Renal pelvis (tissue), 12 donors: ENCODE measurements at places on chromosomes 5 and 9. TPM values are rescaled to one million over a fixed set of nuclear protein-coding genes. Genes with fewer than 3 reads are reported as not detected.

- DNase-seq = no peak
Measured at GRCh38 chr5:91495699-91496098, 112.6 kb upstream of the ARRDC3 start.

The LCN15 gene
- 0.06 TPM for polyA plus RNA-seq

DNA sequence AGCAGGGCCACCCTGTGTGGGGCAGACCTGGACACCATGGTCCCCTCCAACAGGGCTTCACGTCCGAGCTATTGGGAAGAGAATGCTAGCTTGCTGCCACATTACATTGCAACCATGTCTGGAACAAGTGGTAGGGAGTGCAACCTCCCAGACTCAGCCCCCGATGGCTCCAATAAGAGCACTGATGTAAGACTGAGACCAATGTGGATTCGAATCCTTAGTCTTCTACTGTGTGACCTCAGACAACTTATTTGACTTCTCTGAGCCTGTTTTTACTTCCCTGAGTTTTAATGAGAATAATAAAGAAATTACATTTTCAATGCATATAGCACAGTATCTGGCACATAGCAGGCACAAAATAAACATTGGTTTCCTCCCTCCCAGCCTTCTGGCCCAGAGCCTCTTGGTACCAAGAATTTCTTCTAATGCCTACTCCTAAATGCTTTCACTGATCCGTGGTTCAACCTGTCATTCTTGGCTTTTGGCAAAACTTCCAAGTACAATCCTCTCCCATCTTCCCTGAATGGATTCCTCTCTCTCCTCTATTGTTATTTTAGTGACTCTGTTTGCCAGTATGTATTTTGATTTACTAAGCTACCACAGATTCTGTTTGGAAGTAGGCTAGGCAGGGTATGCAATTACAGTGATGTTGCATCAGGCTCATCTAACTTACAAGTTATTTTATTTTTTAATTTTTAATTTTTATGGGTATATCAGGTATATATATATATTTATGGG is 34.6 kb upstream of the COL15A1 start:
- no peak for DNase-seq

- DNase-seq = no peak
Measured at GRCh38 chr9:81373294-81373693, 316.1 kb downstream of the TLE1 start.

- no peak for DNase-seq
Measured at GRCh38 chr5:100634937-100635534, 99.9 kb downstream of the FAM174A start.

The PDE6A gene
- 0.28 TPM for polyA plus RNA-seq

DNA sequence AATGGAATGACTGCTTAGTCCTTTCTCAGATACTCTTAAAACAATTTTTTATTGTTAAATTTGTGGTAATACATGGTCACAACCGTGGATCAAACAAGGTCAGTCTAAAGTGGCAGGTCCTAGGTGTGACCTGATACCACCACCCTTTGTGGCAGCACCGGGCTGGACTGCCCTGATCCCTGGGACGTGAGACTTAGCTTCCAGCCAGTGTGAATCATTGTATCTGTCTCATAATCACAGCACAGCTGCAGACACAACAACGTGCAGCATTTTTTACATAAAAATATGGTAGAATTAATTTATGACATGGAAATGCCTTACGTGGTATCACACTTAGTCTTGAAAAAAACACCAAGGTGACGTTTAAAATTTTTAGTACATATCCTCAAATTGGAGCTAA is 7.8 kb downstream of the TOR1B start:
- no peak for DNase-seq

The TAF11L5 gene
- polyA plus RNA-seq = not detected

DNA sequence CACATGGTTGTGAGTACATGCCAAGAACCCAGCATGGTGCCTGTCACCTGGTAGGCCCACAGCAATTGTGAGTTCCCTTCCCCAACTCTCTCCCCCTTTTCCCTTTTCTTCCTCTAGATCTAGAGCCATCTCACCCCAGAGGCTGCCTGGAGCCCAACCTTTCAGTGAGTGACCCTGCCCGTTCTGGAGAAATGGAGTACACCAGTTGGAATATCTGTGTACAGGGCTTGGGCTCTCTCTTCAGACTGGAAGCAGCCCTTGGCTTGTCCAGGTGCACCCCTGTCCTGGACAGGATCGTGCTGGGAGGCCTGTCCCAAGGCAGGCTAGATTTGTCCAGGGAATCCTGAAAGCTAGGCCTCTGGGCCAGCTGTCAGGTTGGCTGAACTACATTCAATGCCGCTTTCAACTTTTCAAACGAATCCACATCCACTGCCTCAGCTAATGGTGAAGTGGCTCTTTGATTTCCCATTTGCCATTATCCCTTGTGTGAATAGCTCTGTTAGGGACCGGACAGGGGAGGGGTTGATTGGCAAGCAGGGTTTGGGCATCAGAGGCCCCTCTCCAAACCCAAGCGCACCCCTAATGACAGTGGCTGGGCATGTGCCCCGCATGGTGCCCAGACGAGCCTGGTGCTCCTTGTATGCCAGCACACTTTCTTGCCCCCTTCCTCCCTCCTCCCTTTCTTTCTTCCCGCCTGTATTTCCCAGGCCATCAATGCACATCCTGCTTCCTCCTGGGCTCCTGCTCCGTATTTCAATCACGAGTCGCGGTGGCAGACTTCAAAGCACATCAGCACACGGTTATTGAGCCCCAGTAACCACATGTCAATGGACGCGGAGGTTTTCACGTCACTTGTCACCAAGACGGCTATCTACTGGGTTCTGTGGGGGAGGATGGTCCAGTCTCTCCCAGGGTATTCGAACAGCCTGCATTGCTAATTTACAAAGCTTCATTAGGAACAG is 211.2 kb downstream of the DAB2IP start:
- no peak for DNase-seq

The ZNF354C gene
- 15.8 TPM for polyA plus RNA-seq

DNA sequence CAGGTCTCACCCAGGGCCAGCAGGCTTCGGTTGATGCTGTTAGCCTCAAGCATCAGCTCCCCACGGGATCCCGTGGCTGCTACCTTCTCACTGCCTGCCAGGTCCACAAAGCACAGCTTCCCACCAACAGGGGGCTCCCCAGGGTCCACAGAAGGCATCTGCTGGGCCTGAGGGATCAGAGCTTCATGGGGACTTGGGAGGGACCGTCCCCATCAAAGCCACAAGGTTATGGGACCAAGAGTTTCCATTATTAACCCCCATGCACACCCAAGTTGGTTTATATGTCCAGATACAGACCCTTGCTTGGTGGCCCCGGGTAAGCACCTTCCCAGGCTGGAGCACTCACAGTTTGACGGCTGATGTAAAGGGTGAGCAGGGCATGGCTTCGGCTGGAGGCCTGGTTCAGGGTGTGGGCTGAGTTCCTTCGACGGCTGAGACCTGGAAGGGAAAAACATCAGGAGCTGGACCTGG is 3.0 kb downstream of the KIF12 start:
- DNase-seq = no peak

DNA sequence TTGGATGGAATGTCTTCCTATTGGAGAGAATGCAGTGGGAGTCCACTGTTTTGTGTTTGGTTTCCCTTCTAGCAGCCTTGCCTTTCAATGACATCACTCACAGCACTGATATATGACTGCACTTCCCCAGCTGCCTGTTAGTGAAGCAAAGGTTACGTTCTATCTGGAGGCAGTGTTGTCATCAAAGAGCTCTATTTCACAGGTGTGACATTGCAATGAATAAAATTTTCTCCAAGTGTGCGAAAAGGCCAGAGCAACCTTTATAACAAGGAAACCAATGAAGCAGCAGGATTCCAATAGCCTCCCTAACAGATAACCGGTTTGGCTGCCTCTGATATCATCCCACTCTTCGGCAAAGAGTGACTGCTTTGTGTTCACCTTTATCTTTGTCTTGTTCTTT is 523.5 kb upstream of the ZNF608 start:
- peak; percentile 43 for DNase-seq

- DNase-seq = no peak
Measured at GRCh38 chr5:135340568-135340967, 58.5 kb downstream of the MACROH2A1 start.

DNA sequence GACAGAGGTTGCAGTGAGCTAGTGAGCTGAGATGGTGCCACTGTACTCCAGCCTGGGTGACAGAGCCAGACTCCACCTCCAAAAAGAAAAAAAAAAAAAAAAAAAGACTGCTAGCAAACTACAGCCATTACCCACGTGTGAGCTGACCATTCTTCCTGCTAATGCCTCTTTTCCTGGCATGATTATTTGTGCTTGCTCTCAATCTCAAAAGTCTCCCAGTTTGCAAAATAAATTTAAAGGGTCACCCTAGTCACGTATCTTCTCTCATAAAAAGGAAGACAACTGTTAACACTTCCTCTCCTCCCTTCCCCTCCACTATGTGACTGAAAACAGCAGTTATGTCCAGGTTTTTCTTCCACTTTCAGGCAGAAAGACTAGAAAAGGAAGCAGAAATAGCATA is 37.2 kb downstream of the TRIM36 start:
- no peak for DNase-seq

The SEMA5A gene
- polyA plus RNA-seq = 42.8 TPM

DNA sequence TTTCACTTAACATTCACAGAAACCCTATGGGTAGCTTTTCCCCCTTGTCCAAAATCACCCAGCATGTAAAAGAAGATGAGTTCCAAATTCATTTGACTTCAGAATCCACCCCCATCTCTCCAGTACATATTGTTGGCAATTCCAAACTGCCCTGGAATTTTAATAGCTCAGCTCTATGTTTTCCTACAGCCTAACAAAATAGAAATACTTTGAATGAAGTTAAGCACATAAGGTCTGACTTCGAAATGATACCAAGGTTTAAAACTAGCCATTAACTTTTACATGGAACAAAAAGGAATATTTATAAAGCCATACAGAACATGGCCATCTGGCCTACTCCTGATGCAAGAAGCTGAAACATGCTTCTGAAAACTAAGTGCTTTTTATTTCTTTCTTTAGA is 634.3 kb downstream of the PDE4D start:
- DNase-seq = no peak

DNA sequence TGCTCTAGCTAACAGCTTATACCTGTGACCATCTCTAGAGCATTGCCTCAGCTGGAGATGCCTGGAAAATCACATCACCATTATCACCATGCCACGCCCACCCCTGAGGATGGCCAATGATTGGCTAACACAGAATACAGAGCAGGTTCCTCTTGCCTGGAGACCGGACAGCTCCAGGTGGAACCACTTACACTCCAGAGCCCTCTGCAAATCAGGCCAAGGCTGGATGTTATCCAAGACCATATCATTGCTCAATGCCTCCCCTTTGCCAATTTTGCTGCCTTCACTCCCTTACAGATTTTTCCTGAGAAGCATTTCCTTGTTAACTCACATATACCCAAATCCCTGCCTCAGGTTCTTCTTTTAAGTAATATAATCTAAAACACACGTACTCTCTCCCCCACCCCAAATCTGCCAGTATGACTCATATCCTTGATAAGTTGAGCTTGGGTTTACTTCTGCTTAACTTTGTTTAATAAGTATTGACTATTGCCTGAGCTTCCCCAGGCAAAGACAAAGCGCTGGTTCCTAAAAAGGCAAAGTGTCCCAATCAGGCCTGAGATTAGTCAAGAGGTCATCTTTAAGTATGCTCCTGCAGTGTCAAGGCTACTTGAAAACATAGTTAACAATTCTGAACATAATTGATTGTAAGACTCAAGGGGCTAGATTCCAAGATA is 309.6 kb downstream of the EPB41L4A start:
- no peak for DNase-seq

DNA sequence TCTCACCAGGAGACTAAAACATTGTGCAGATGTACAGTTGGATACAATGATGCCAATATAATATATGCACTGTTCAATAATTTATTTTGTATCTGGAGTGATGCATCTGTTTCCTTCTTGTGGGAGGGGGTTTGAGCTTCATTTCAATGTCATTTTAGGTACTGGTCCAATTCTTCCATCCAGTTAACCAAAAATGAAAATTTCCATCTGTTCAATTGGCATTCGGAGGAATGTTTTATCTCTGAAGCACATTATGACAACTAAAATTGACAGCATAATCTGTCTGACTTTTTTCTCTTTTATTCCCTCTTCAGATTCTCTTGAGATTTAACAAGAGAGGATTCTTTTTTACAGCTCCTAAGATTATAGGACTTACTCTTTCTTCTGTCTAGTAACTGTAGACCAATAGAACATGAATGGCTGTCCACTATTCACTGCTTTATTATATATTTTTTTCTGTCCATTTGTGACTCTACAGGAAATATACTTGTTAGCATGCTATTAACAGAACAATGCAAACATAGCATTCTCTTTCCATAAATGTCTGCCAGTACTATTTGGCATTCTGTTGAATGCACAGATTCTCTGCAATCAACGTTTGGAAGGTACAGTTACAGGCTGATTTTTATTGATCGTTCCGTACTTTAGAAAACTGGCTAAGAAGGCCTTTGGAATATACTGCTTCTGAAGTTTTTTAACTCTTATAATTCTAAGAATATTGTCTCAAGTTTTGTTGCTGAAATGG is 57.8 kb downstream of the NDUFAF2 start:
- DNase-seq = no peak

DNA sequence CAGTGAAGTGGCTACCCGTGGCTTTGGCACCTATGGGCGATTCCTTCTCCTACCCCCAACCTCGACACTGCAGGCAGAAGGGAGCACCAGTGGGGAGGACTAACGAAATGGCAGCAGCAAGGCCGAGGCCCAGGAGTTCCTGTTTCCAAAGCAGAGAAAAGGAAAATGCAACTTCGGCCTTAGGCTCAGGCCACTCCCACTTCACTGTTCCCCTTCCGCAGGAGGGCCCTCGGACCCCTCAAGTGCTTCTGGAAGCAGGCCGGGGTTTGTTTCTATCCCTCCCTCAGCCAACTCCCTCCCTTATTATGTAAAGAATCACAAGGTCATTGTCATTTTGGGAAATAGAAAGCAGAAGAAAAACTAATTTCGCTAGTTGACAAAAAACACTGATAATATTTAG is 36.4 kb upstream of the NKX2-5 start:
- DNase-seq = no peak

- no peak for DNase-seq
Measured at GRCh38 chr9:14298601-14299022, 15.3 kb downstream of the NFIB start.
